ENCODE measurements at places on chromosomes 5 and 9.

GRCh38 chr9:89986190-89986589, 381.4 kb downstream of the GADD45G start:
- DNase-seq: no peak

DNA sequence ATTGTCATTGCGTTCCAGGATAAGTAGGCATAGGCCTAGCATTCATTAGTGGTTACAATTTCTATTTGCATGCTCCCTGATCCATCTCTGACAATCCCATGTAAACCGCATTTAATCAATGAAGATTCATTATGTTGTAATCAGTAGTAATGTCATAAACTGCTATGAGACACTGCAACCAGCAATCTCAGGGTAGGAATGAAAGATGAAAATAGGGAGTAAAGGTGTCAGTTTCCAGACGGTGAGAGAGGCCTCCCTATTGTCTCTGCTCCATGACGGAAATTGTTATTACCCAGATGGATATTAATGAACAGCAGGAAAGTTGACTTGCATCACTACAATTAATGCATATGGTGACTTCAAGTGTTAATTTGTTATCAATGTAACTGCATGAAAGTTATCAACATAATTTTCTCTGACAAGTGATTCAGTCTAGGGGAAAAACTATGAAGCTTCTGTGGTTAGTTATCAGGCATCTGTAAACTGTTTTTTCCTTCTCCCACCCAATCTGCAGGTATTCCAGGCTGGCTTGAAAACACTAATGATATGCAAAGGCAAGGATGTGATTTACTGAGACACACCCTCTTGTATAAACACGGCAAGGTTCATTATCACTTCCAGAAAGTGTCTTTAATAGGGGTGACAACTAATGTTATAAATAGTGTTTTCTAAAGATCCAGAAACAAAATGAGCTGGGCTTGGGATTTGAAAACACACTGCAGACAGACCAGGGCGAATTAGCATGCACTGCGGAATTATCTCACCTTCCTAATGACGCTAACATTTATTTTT, 73.5 kb downstream of the ZNF622 start:
- no peak for DNase-seq

GRCh38 chr9:31355965-31356364, 1028.5 kb upstream of the ACO1 start:
- no peak for DNase-seq

DNA sequence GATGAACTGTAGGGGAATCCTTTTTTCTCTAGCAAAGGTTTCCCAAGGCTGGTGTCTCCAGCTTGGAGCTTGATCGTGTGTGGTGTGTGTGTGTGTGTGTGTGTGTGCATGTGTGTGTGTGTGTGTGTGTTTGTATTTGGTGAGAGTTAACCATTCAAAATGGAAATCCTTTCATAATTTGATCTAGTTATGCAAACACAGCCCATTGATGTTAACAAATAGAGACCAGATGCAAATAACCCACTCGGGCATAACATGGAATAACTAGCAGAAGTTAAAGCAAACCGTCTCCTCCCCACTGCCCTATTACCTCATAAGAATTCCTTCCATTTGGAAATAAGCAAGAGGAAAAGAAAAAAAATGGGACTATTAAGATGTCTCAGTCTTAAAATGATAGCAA, 24.9 kb upstream of the ZSWIM6 start:
- DNase-seq: no peak

GRCh38 chr5:151659001-151659754, 27.5 kb downstream of the SPARC start:
- DNase-seq: peak; percentile 94

- no peak for DNase-seq
Observed at GRCh38 chr5:76787237-76787636, 31.6 kb upstream of the F2RL1 start.

DNA sequence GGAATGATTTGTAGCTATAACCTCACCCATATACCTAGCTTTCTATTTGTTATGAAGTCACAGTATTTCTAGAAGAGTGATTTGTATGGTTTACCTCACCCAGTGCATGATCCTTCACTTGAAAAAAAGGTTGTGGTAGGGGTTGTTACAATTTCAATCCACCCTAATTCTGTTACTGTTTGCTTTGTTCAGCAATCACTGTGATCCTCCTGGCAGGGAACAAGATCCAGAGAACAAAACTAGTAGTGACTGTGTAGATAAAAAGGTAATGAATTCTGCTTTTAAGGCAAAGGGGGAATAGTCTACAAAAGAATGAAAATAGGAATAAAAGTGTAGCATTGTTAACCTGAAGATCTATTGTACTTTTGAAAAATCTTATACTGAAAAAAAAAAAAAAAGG, 191.3 kb upstream of the SH3GL2 start:
- DNase-seq: no peak

DNA sequence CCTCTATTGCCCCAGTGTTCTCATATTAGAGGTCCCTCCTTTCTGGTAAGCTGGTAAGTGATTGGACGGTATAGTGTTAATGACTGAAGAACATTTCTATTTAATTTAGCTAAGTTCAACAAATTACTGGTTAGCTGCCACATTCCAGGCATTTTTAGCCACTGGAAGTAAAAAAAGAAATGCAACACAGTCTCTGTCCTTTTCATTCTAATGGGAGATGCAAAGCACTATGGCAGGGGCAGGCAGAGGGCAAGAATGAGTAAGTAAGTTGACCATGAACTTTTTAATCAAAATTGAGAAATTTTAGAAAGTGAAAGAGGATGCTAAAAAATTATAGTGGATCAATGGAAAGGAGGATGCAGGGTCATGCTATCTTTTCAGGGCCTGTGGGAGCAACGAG, 137.4 kb downstream of the GPBP1 start:
- DNase-seq: no peak

GRCh38 chr5:139287890-139288635, 5.5 kb upstream of the MATR3 start:
- no peak for DNase-seq

DNA sequence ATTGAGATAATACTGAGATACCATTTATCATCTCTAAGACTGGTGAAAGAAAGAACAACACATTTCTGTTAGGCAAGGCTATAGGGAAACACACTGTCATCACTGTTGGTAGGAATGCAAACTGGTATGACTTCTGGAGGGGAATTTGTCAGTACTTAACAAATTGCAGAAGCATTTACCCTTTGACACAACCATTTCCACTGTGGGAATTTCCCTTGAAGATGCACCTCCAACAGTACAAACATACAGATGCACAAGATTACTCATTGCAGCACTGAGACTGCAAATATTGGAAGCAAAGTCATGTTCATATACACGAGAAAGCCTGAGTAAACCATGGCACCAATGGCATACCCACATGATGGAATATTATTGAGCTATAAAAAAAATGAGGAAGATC, 17.6 kb downstream of the GM2A start:
- no peak for DNase-seq

DNA sequence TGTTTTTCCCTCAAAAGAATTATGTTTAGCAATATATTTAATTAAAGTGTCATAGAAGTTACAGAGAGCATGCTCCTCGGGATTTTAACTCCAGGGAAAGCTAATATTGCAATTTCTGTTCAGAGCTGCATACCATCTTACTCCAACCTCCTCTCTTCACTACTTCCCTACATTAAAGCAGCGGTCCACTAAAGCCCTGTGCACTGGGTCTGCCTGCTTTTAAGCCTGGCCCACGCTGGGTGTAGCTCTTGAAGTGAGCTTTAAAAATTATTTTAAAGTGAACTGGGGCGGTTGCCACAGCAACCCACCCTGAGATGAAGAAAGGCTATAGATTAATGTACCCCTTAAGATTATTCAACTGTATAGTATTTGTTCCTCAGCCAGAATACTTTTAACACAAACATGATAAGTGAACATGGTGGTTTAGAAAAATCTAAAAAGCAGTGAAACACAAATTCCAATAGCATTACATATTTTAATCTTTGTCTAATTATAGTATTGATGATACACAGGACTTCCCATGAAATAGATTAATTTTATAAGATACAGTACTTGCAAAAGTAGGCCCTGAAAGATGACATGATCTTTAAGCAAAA, 3.9 kb upstream of the MEF2C start:
- DNase-seq: no peak

DNA sequence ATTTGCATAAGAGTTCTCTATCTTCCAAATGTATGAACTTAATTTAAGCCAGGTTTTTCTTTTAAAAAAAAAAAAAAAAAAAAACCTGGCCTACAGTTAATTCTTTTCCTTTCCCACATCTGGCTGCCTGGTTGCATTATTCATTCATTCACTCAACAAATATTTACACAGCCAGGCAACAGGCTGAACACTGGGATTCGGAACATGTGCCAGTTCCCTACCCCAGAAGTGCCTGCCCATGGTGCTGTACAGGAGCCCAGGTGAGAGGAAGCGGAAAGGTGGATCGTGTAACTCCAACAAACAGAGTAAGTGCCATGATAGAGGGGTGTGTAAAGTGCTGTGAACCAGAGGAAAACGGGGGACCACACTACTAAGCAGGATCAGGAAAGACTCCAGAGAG, 93.6 kb downstream of the CDK5RAP2 start:
- DNase-seq: no peak

DNA sequence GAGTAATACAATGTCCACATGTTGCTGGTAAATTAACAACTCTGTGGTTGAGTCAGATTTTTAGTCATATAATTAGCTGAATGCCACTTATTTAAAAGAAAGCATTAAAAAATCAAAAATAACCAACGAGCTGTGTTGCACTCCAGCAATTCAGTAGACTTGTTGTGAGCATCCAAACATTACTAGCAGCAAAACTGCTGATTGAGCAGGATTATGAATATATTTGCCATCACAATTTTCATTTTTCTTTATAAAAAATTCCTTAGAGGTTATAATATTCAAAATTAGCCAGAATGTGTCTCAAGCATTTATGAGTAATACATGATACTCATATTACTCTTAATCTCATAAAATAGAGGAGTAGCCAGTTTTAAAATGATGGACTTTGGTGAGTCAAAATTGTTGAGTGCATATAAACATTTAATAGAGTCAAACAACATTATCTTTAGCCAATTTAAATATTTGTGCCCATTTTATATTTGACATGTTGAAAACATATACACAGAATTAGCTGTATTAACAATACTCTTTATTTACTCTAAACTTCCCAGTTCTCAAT, 44.0 kb downstream of the ST8SIA4 start:
- DNase-seq: no peak

- no peak for DNase-seq
Observed at GRCh38 chr5:126456217-126456820, 33.1 kb downstream of the GRAMD2B start.

DNA sequence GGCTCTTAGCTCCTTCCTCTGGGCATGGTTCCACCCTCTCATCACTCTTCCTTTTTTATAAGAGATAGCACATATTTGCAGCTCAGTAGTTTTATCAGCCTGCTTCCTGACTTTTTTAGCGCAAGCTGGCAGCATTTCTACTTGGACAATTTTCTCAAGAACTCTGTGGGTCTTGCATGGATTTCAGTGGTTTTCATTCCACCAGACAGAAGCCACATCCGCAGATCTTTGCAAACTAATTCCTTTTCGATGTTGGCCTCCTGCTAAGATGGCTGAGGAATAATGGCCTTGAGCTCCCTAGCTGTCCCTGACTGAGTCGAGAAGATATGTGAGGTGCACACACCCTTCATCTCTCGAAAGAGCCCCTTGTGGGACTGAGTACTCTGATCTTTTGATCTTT, 49.5 kb downstream of the GALNT12 start:
- DNase-seq: no peak

Measured in spleen (tissue), 13 donors.